ENCODE measurements at places on chromosomes 11 and 22. TPM values are rescaled to one million over a fixed set of nuclear protein-coding genes. Genes with fewer than 3 reads are reported as not detected.
A peak's percentile ranks its signal among the peaks of the same experiment; 100 is the strongest.

Gene SBF2
- 43.0 TPM for polyA plus RNA-seq

Gene SLC5A12
- polyA plus RNA-seq: not detected

- no peak for DNase-seq
Observed at GRCh38 chr11:13271060-13271693, 6.4 kb upstream of the BMAL1 start.

- peak; percentile 32 for DNase-seq
Observed at GRCh38 chr11:119144825-119145486, 3.9 kb upstream of the ABCG4 start.

GRCh38 chr11:17568944-17569343, 21.9 kb downstream of the OTOG start:
- DNase-seq: no peak

Gene OR52A1
- polyA plus RNA-seq: not detected

Gene CHADL
- polyA plus RNA-seq: 0.24 TPM

Gene BAIAP2L2
- 0.09 TPM for polyA plus RNA-seq

- no peak for DNase-seq
Observed at GRCh38 chr11:90747057-90747456, 524.2 kb upstream of the CHORDC1 start.

DNA sequence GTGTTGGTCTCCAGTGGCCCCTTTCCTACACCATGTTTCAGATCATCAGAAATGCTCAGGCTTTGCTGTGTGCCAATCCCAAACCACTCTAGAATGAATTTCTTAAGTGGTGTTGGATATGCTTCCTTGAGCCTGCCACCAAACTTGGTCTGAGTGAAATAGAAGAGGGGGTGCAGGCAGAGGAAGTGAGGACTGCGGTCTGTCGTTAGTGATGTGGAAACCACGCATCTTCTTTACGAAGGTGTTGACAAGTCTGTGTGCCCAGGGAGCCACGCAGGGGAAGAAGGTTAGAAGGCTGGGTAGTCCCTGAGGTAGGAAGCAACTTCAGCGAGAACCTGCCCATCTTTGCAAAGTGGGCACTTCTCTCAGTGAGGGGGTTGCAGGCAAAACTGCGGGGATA, 187.4 kb upstream of the NAV2 start:
- DNase-seq: no peak

DNA sequence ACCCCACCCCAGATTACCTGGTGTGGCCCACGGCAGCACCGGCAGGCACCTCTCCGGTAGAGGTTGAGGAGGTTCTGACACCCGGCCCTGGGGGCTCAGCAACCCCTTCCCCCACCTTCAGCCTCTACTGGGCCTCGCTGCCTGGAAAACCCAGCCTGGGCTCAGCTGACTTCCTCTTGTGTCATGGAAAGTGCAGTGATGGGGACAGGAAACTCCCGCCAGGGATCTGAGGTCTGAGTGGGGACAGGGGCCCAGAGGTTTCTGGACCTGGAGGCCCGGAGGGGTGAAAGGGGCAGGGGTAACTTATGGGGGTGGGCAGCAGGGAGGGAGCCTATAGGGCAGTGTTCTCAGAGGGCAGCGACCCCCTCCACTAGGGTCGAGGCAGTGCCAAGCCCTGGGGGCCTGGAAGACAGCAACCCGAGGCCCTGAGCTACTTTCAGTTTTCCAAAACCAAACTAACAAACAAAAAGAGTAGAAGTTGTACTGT, 10.0 kb upstream of the CD5 start:
- DNase-seq: no peak

DNA sequence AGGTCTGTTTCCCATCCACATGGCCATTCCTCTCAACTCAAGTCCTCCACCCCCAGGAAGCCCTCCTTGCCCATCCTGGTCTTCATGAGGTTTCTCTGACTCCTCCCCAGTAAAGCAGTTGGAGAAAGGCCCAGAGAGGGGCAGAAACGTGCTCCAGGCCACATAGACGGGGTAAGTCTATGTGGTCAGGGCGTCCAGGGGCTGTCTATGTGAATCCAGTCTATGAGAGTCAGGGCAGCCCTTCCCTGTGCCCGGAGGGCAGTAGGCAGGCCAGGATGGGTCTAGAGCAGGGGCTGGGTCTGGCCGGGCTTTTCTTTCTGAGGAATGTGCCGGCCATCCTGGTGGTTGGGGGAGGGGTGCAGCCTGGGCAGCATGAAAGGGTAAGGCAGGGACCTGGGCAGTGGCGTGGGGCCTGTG, 11.7 kb downstream of the GUCD1 start:
- DNase-seq: no peak

Gene MS4A4E
- polyA plus RNA-seq: not detected

Gene MS4A7
- not detected for polyA plus RNA-seq

Gene WNT7B
- polyA plus RNA-seq: 0.56 TPM

- no peak for DNase-seq
Observed at GRCh38 chr11:3781423-3781822, 15.9 kb downstream of the NUP98 start.

GRCh38 chr11:134543645-134544044, 131.6 kb upstream of the B3GAT1 start:
- DNase-seq: no peak

GRCh38 chr11:27212248-27212780, 150.7 kb downstream of the CCDC34 start:
- DNase-seq: no peak

GRCh38 chr11:3877364-3878257, 22.1 kb downstream of the STIM1 start:
- DNase-seq: no peak

Gene KBTBD3
- 7.3 TPM for polyA plus RNA-seq

Gene PLCB3
- 13.0 TPM for polyA plus RNA-seq

Gene PTPRCAP
- polyA plus RNA-seq: 0.12 TPM

Gene LARGE1
- polyA plus RNA-seq: 8.4 TPM

- no peak for DNase-seq
Observed at GRCh38 chr11:33063326-33063881, 24.0 kb downstream of the TCP11L1 start.

GRCh38 chr11:11701070-11701469, 79.3 kb upstream of the GALNT18 start:
- peak; percentile 1 for DNase-seq

DNA sequence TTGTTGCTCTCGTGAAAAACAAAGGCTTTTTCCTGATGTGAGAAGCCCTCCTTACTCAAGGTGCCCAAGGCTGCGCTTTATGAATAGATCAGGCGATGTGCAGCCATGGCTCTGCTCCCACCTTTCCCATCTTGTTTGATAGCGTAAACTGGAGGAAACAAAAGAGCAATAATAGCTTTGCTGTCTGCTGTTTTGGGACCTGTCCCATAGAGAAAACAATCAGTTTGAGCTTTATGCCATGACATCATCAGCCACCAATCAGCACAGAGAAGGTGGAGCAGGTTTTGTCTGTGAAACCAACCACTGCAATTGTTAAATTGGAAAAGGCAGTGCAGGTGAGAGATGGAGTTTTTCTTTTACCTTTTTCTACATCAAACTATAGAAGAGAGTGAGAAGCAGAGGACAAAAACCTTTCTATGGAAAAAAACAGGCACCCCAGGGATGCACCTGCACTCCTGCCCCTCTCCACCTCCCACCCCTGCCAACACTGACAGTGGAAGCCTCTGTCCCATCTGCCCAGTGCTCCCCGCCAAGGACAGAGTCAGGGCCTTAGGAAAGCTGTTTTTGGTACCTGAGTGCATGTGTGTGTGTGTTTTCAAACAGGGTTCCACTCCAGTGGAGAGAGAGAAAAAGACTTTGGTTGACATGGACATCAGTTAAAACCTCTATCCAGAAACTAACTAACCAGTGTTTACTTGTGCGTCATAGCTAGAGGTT, 80.7 kb downstream of the MICAL3 start:
- no peak for DNase-seq

GRCh38 chr11:57277845-57278720, 41.0 kb upstream of the APLNR start:
- peak; percentile 58 for DNase-seq

Gene XKR3
- polyA plus RNA-seq: not detected

GRCh38 chr11:2816523-2816922, 69.1 kb downstream of the CDKN1C start:
- no peak for DNase-seq

- DNase-seq: no peak
Observed at GRCh38 chr11:131656839-131657211, 286.4 kb downstream of the NTM start.

Gene DEFB131B
- not detected for polyA plus RNA-seq

GRCh38 chr11:82936261-82936660, 34.7 kb downstream of the DDIAS start:
- no peak for DNase-seq

- DNase-seq: no peak
Observed at GRCh38 chr11:863023-863909, 20.6 kb downstream of the TSPAN4 start.

DNA sequence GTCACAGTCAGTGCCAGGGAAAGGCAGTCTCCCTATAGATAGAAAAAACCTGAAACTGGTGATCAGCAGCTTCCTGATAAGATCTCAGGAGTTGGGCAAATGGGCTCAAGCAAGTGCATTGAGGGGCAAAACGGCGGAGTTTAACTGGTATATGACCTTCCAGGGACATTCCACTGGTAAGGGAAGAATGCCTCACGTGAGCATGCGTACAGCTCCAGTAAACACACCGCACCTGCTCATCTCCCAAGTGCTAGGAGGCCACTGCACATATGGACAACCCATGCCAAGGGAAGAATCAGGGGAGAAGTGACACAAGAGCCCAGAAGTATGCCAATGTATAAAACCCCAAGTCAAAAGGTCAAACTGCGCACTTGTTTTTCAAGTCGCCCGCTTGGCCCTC, 11.6 kb downstream of the HEPHL1 start:
- no peak for DNase-seq

DNA sequence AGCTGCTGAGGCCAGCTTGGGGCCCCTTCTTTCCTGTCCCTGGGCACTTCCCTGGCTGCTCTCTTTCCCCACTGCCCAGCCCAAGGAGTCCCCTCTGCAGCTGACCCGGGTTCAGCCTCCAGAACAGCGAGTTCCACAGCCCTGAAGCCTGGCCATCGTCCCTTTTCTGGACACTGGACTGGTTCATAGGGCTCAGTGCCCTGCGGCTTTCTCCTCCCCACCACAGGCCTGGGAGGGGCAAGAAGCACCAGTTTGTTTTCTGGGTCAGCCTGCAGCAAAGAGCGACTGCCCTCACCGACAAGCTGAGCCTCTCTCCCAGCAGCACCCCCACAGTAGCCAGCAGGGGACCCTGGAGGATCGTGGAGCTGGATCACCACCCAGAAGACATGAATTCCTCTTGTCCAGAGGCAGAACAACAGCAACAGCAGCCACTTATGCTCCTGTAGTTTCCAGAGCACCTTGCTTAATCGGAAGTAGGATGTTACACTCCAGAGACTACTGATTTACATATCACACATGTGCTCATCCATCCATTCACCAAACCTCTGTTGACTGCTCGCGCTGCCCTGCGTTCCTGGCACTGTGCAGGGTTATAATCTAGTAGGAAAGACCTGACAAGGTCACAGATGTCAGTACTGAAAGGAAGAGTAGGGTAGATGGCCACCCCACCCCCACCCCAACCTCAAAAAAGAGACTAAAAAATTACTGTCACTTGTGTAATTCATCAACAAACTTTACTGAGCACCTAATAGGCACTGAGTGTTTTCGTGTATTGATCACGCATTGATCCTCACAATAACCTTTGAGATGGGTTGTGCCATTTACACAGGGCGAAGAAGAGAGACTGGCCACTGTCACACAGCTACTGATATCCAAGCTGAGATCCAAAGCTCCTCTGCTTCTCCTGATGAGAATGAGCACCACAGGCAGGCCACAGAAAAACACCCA, 13.0 kb upstream of the CXCR5 start:
- DNase-seq: no peak

Gene SLC17A6
- polyA plus RNA-seq: not detected

Gene GGTLC2
- not detected for polyA plus RNA-seq

- no peak for DNase-seq
Observed at GRCh38 chr11:120007144-120007543, 130.8 kb downstream of the TRIM29 start.

DNA sequence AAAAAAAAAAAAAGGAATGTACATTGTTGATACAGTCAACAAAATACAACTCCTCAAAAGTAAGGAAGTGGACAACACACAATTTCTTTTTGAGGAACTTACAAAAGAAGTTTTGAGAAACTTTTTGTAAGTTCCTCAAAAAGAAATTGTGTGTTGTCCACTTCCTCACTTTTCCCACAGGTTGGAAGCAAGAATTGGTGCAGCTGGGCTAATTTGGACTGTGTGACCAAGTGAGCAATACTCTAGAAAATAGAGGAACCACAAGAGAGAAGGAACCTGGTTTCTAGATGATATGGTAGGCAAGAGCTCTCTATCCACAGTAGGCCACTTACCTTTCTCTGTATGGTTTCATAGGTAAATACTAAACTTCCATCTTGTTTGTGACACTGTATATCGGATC, 1053.8 kb downstream of the LRRC4C start:
- DNase-seq: no peak

GRCh38 chr11:103942646-103943045, 93.8 kb upstream of the DDI1 start:
- DNase-seq: no peak

DNA sequence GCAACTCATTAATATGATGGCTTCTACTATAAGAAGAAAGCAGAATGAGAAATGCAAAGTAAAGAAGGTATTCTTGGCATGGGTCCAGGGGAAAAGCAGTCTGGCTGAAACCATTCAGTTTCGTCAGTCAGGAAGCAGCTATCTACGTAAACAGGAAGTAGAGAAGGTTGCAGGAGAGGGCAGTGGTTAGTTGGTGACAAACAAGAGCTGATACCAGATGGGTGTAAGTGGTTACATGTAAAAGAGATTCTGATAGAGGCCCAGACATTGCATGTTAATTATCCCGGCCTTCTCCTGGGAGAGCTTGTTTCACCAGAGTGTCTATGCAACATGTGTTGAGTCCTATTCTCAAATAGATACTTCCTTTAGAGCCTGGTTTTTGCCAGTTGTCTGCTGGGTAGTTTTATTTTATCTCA, 58.4 kb upstream of the PSMA1 start:
- DNase-seq: no peak

Gene FOLH1
- not detected for polyA plus RNA-seq

DNA sequence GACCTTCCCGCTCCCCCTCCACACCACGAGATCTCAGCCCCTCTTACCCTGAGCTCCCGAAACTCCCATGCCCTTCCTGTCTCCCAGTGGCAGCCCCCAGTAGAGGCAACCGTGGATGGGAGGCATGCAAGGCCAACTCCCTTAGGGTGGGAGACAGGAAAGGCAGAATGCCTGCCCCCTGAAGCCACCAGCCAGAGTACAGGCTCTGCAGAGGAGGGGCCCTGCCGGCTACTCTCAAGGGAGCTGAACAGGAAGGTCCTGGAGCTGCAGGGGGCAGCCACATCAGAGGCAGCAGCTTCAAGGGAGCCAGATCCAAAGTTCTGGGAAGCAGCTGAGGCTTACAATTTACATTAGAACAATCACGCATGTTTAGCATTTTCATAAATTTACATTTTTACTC, 38.3 kb downstream of the PDE2A start:
- no peak for DNase-seq

- DNase-seq: no peak
Observed at GRCh38 chr11:11436715-11437313, 83.8 kb upstream of the CSNK2A3 start.

DNA sequence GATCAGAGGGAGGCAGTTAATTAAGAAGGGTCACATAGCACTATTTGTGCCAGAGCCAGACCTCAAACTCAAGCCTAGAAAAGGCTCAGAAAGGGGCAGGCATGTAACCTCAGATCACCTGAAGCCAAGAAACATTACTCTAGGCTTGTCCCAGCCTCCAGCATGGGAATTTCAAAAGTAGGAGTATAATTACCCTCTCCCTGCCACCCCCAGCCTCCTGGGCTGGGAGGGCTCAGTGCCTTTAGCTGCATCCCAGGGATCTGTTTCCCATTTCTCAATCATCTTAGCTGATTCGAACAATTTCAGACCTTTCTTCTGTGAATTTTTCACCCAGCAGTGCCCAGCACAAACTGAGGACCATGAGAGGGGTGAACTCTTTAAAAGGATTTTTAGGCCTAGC, 33.1 kb upstream of the LRRC10B start:
- DNase-seq: no peak

Gene PANX3
- not detected for polyA plus RNA-seq

All from AG04450 (cell line).